Large intestine (tissue), 12 donors: ENCODE measurements at places on chromosomes 6 and 20.

- DNase-seq, result no peak
- H3K27me3 ChIP-seq, result no peaks in the 10 kb centered on the region
- H3K4me3 ChIP-seq, result no peak overlapping the region
- no peaks in the 10 kb centered on the region for H3K36me3 ChIP-seq
These were observed 231.9 kb downstream of the LAMA2 start for GRCh38 chr6:129114636-129115391.

DNA sequence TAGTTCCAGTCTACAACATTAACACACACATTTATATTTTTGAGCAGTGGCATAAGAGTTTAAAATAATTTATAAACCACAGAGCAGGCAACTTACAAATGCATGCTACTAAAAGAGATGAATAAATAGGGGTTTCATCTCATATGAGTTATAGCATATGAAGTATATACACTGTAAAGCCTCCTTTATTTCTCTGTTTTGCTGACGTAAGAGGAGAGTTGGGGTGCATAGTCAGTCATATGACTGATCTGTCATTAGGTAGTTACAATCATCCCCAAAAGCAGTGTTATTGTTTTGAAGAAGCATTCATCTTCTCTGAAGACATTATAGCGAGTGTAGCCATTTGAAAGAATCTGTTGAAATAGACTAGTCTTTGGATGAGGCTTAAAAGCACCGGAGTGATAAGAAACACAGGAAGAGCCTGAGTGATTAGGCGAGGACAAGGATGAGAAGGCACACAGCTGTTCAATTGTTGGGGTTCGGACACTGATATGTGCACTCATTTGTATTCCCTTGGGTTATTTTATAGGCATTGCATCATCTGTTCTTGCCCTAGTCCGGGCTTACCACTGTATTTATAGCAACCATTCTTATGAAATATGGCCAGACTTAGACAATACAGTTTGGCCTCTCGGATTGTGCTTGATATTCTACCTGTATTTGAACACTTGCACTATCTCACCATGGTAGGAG is 325.7 kb downstream of the SAMD5 start:
- H3K27me3 ChIP-seq, result no peaks in the 10 kb centered on the region
- H3K4me3 ChIP-seq, result no peak overlapping the region
- no peak overlapping the region for H3K27ac ChIP-seq
- DNase-seq, result no peak

DNA sequence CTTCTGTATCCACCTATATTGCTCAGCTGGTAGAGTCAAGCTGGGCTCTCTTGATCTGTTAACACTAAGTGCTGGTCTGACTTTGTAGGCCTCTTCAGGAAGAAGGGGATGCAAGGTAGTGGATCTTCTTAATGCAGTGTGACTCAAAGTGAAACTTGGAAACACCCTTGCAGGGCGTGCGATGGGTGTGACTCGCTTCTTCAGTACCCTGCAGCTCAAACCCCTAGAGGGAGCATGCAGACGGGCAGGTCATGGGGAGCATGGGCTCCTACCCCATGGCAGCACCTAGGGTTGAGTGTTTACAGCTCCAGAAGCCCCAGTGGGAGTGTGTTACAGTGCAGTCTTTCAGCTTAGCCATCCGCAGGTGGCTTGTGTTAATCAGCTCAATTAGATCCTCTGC is 757 bp upstream of the SAMD3 start:
- no peaks in the 10 kb centered on the region for H3K27me3 ChIP-seq
- no peaks in the 10 kb centered on the region for H3K4me1 ChIP-seq
- H3K36me3 ChIP-seq, result no peaks in the 10 kb centered on the region
- DNase-seq, result no peak
- H3K27ac ChIP-seq, result no peak overlapping the region

DNA sequence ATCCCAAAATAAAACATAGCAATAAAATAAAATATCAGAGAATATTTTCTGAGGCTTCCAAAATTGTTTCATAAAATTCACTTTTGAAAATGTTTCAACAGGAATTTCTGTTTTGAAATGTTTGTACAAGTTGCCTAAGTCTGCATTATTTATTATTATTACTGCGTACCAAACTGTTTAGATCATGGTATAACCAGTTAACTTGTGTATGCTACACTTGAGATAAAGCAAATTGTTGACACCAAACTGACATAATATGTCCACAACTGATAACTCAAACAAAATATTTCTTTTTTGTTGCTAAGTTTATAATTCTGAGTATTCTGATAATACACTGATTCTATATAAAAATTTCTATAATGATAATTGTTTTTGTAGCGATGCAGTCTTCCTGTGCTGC is 531.8 kb upstream of the EYS start:
- H3K4me3 ChIP-seq, result no peak overlapping the region
- no peak overlapping the region for H3K27ac ChIP-seq
- no peaks in the 10 kb centered on the region for H3K27me3 ChIP-seq

- no peaks in the 10 kb centered on the region for H3K36me3 ChIP-seq
- no peaks in the 10 kb centered on the region for H3K27me3 ChIP-seq
- H3K4me1 ChIP-seq, result no peaks in the 10 kb centered on the region
- H3K27ac ChIP-seq, result no peak overlapping the region
These were observed 187.7 kb downstream of the UST start for GRCh38 chr6:148934539-148934938.

DNA sequence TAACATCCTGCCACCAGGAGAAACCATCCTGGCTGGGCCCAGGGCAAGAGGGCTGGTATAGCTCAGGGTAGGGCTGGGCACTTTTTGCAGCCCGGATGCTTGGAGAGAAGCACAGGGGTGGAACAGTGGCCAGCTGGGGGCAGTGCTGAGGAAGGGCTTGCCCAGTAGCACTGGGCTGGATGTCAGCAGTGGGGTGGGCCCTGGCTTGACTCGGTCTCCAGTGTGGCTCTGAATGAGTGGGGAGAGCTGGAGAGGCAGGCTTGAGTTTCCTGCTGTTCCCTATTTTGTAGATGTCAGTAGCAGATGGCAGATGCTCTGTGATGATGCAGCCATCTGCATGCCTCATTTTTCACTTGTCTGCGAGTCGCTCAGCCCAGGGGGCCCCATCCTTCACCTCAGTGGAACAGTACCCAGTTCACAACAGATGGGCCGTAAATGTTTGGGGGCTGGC is 56.3 kb upstream of the TULP1 start:
- no peak overlapping the region for H3K4me3 ChIP-seq
- no peak for DNase-seq
- H3K27ac ChIP-seq, result no peak overlapping the region
- H3K27me3 ChIP-seq, result peaks cover 2% of the 10 kb centered on the region

GRCh38 chr6:116528780-116529179 is 16.7 kb downstream of the TRAPPC3L start:
- DNase-seq, result no peak
- no peaks in the 10 kb centered on the region for H3K36me3 ChIP-seq
- no peak overlapping the region for H3K27ac ChIP-seq
- peaks cover 2% of the 10 kb centered on the region for H3K27me3 ChIP-seq

DNA sequence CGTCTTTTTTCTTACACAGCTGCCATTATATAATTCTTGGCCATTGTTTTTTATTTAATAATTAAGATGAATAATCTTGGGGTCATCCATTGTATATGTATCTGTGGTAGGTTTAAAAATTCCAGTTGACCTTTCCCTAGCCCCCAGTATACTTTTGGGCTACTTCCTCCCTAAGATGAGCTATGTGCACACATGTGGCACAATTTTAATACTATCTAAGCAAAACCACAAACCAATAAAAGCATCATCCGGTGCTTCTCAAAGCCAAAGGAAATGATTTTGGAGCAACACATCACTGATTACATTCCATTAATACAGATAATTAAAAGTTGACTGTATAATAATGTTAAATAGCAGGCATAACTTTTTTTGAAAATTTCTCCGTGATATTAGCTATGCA is 161.2 kb downstream of the ATXN1 start:
- DNase-seq, result no peak
- no peaks in the 10 kb centered on the region for H3K27me3 ChIP-seq
- H3K36me3 ChIP-seq, result peaks cover 18% of the 10 kb centered on the region
